ENCODE measurements at places on chromosomes 4 and X.

DNA sequence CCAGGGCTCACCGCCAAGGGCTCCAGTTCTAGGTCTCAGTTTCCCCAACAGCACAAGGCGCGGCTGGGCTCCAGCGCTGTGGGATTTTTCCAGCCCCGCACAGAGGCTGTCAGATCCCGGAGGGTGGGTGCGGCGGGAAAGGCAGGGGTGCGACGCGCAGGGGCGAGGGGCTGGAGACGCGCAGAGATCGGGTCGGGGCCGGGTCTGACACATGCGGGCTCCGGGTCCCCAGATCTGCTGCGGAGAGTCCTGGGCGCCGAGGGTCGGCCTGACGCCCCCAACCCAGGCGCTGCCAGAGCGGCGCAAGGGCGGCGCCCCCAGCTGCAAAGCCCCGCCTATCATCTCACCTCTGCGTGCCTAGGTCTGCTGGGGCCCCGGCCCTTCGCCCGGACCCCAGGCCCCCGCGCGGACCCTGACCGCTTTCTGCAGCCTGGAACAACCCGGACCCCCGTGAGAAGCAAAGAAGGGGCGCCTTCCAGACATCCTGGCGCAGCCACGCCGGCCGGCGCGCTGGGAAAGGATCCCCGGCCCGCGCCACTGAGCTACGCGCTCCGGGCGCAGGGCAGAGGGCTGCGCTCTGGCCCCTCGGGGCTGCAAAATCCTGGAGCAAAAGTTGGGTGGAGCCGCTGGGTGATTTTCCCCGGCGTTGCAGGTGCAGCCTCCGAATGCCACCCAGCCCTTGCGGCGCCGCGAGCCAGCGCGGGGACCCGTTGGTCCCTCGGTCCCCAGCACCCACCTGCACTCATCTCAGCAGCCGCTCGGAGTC is 486 bp downstream of the ABLIM2 start:
- no peak for DNase-seq

DNA sequence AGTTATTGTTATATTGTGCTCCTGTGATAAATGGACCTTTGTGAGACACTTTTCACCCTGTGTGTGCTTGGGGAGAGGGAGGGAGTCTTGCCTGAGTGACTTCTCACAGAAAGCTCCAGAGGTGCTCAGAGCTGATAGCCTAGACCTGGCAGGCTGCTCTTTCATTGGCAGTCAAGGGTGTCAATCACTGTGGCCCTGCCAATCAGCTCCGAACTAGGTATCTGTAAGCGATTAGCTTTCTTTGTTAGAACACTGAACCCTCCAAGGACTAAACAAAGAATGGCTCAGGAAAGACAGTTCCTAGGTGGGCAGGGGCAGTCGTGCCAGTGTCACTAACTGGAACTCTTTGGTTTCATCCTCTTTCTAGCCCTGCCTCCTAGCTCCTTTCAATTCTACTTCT is 2.7 kb upstream of the NALF2 start:
- peak; percentile 70 for DNase-seq

DNA sequence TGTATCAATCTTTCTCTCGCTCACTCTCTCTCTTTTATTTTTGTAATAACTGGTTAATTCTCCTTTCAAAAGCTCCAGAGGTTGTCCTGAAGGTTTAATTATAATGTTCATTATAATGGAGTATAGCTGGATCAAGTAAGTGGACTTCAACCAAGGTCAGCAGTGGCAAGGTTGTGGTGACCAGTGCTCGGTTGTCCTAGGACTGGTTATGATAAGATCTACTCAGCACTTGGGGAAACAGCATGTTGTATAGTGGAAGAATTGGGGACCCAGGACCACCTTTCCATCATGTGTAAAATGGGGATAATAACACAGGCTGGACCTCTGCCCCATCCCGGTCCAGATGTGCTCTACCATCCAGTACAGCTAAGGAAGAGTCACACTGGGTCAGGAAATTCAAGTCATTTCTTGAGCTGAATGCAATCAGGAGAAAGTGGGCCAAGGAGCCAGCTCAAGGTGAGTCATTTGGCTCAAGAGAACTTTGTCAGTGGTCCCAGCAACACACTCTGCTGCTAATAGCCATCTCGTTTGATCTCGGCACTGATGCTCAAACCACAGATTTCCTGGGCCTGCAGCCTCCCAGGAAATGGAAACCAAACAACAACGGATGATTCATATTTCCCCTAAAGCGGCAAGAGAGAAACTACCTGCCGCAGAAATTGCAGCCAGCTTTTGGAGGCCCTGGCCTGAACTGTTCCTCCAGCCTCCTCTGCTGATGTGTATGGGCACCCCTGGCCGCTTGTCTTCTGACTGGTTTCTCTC is 123.6 kb upstream of the RBPJ start:
- no peak for DNase-seq

- no peak for DNase-seq
Observed at GRCh38 chr4:44494810-44495701, 46.4 kb upstream of the KCTD8 start.

DNA sequence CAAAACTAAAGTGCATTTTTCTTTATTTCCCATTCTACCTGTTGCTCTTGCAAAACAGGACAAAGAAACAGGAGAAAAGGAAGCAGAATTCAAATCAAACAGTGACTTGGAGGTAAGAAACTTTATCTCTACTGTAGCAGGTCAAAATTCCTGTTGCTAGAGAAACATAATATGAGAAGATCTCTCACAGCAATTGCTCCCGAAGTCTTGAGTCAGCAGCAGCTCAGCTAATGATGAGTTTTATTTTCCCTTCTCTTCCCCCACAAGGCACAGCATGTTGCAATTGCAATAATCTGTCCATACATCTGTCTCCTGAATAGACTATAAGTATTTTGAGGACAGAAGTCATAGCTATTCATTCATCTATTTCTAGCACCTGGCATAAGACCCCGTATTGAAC is 112.7 kb downstream of the CLNK start:
- DNase-seq = no peak

- DNase-seq = no peak
Observed at GRCh38 chrX:153736071-153736820, 11.6 kb downstream of the ABCD1 start.

GRCh38 chr4:168588916-168589531 is 92.2 kb downstream of the PALLD start:
- no peak for DNase-seq

DNA sequence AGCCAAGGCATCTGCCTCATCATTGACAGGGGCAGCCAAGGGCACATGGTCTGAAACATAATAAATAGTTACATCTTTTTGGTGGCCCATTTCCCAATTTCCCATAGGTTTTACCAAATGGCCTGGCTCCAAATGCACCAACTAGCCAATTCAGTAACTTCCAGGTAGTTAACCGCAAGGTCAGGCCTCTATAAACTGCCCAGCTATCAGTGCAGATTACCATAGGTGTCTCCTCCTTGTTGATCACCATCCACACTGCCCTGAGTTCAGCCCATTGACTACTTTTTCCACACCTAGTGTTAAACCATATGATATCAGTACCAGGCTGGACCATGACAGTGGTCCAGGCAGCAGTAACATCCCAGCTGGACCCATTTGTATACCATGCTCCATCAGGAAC is 1145.1 kb upstream of the POU3F4 start:
- DNase-seq = no peak

DNA sequence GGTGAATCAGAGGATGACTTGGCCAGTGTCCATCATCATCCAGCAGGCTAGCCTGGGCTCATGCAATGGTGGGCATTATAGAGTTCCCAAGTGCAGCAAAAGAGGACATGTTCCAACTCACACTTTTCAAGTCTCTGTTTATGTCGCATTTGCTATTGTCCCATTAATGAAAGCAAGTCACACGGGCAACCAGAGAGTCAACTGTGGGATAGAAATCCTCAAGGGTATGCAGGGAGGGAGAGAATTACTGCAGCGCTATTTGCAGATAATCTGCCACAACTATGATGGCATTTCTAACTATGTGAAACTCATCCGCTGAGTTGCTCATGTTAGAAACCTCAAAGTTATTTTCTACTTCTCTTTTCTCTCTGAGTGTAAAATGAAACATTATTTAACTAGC is 78.5 kb upstream of the TAB3 start:
- no peak for DNase-seq

DNA sequence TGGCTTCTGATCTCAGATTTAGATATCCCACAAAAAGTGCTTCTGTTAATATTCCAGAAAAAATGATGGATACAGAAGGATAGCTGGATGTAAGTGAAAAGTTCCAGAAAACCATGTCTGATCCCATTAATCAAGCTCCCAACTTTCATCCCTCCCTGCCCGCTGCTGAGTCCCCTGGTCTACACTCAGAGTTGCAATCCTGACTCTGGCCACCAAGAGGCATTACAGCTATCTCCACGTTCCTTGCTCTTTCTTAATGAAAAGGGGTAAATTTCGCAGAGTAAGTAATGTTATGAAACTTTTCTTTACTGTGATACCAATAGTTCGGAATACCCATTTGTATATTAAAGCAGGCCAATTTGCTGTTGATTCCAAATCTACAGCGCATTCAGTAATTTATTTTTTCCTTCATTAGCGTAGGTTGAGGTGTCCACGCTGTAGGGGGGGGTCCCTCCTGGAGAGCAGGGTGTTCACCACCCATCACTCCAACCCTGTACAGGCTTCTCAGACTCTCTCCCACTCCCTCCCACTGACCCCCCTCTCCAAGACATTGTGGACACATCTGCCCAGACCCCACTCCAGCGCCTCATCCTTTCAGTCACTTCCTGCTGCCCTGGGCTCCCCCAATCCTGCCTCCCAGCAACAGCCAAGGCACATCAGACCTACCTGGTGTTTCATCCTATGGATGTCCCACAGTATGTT is 55.1 kb downstream of the RAB40A start:
- DNase-seq = peak; percentile 55

DNA sequence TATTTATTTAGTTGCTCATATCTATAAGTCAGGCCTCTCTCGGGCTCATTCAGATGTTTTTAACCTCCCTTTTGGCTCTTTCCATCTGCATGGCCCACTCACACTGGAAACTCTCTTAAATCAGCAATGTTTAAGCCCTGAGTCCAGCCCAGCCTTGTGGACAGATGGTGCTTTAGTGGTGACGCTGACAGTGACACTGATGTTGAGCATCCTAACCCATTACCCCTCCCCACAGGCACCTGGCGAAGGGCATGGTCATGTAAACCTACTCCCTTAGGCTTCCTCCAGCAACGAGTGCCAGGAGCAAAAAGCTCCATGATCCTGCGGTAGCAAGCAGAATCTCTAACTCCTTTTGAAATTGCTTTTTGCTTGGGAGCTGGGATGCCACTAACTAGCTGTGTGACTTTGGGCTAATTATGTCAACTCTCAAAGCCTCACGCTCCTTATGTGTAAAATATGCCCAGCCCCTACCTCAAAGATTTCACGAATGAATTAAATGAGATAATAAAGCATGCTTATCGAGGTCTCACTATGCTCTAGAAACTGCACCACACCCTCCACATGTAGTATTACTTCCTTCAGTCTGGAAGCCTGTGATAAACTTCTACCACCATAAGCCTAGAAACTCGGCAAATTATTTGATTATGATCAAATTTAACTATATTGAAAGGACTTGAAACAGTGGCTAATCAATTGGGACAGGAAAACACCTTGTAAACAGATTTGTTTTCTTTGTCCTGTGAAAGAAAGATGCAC is 569.4 kb downstream of the BCOR start:
- peak; percentile 93 for DNase-seq

DNA sequence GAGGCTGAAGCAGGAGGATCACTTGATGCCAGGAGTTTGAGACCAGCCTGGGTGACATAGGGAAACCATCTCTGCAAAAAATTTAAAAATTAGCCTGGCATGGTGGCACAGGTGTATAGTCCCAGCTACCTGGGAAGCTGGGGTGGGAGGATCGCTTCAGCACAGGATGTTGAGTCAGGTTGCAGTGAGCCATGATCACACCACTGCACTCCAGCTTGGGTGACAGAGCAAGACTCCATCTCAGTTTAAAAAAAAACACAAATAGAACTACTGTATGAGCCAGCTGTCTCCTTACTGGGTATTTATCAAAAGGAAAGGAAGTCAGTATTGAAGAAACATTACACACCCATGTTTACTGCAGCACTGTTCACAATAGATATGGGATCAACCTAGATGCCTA is 138.7 kb downstream of the RAP1GDS1 start:
- no peak for DNase-seq

- no peak for DNase-seq
Observed at GRCh38 chr4:42678512-42678911, 21.6 kb upstream of the ATP8A1 start.

- DNase-seq = peak; percentile 0
Observed at GRCh38 chrX:67780694-67781109, 236.9 kb downstream of the AR start.

DNA sequence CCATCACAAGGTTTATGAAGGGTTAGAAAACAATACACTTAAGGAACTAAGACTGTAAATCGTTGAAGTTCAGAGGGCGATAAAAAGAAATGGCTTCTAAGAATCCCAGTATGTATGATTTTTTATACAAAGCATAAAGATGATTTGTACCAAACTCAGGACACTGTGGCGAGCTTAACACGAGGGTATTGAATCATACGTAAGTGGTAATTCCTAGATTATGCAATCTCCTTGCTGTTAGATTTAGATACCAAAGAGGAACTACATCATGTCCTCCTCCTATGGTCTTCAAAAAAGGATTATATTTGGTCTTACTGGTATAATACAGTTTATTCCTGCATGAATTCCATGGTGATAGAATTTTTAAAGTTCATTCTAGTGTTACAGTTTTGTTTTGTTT is 23.9 kb downstream of the NFKB1 start:
- DNase-seq = no peak

GRCh38 chrX:136227074-136227473 is 24.1 kb downstream of the MAP7D3 start:
- no peak for DNase-seq

GRCh38 chrX:120274958-120275357 is 24.3 kb downstream of the ZBTB33 start:
- DNase-seq = no peak

- no peak for DNase-seq
Observed at GRCh38 chr4:2060611-2061185, 1.6 kb downstream of the NAT8L start.

- DNase-seq = peak; percentile 13
Observed at GRCh38 chr4:30716158-30716557, 4.0 kb upstream of the PCDH7 start.

- peak; percentile 34 for DNase-seq
Observed at GRCh38 chr4:7156761-7157488, 35.4 kb upstream of the SORCS2 start.

DNA sequence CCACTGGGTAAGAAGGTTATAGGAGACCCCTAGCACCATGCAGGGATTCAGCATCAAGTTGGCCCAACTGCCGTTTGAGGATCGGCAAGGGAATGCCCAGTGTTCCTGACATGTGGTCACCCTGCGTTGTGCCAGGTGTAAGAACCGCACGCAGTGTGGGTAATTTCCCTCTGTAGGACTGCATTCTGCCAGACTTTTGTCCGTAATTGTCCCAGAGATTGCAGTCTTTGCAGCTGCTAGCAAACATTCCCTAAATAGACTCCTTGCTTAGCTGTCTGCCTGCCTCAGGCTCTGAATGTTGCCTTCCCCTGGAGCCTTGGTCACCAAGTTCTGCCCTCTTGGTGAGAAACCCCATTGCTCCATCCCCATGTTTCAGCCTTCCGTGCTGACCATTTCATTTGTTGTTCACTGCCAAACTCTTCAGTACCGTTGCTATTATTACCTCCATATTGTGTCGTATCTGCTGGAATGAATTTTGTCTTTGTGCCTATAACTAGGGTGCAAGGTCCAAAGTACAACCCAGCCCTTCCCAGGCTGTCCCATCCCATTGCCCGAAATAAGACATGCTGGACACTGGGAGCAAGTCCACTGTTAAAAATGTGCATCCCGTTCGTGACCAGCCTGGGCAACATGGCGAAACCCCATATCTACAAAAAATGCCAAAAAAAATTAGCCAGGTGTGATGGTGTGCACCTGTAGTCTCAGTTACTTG is 53.8 kb upstream of the USP9X start:
- DNase-seq = no peak

GRCh38 chr4:53705151-53705764 is 114.0 kb upstream of the LNX1 start:
- DNase-seq = no peak

All from NCI-H82 (cell line).